ENCODE measurements at places on chromosomes 1 and 21.

DNA sequence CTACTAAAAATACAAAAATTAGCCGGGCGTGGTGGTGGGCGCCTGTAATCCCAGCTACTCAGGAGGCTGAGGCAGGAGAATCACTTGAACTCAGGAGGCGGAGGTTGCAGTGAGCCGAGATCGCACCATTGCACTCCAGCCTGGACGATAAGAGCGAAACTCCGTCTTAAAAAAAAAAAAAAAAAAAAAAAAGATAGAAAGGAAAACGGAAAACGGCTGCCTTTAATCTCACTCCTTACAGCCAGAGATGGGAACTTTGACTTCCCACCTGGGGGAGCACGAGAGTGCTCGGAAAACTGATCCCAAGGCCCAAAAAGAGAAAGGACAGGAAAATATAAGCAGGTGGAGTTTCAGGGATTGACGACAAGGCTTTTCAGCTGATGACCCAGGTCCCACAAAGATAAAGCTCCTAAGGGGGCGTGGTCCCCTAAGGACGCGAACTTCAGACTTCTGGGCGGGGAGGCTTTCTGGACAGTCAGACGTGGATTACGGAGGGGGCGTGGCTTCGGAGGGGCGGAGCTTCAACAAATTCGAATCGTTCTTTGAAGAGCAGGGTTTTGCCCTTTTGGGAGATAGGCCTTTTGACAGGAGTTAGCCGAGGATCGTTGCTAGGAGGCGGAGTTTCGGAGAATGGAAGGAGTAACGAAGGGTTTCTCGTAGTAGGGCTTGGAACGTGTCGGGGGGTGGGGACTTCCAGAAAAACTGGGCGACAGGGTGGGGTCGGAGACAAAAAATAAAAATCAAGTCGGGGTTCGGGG lies 958 bp upstream of the CKS1B start:
- peak; percentile 87 for DNase-seq

- peak; percentile 62 for DNase-seq
Observed at GRCh38 chr1:179809506-179810366, 66.6 kb downstream of the FAM163A start.

GRCh38 chr1:17919525-17920439 lies 164.6 kb downstream of the ACTL8 start:
- DNase-seq, result no peak

DNA sequence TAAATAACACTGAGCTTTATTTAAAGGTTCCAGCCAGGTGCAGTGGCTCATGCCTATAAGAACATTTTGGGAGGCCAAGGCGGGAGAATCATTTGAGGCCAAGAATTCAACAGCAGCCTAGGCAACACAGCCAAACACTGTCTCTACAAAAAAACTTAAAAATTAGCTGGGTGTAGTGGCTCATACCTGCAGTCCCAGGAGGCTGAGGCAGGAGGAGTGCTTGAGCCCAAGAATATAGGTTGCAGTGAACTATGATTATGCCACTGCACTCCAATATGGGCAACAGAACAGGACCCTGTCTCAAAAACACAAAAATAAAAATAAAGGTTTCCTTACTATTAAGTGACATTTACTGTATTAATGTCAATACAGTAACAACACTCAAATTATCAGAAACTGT lies 2.1 kb downstream of the TAF12 start:
- DNase-seq, result no peak

GRCh38 chr1:85148524-85149250 lies 52.1 kb downstream of the SYDE2 start:
- no peak for DNase-seq

DNA sequence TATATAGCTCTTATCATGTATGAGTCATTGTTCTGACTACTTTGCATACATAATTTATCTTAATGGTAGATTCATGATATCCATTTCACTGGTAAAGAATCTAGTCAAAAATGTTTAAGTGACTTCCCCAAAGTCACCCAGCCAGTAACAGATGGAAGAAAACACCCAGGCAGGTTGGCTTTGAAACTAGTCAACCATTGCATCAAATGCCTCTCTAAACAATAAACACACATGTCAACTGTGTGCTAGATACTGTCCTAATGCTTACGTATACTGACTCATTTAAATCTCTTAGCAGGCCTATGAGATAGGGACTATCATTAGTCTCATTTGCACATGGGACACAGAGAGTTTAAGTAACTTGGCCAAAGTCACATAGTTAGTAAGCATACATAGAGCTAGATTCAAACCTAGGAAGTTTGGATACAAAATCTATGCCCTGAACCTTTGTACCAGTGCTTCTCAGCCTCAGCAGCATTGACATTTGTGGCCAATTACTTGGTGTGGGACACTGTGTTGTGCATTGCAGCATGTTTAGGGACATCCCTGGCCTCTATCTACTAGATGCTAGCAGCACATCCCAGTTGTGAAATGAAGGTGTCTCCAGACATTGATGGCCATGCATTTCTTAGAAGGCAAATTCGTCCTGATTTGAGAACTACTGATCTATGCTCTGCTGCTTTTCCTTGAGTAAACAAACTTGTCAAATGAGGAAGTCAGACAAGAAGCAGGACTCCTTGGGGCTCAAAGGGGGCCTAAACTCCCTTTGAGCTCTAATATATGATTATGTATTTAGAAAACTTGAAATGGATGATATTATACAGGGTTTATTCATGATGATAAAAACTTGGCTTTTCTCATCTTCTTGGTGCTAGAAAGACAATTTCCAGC lies 316.3 kb downstream of the KCNH1 start:
- DNase-seq, result no peak

- DNase-seq, result no peak
Observed at GRCh38 chr1:46221749-46222148, 18.6 kb downstream of the LURAP1 start.

- no peak for DNase-seq
Observed at GRCh38 chr1:228285661-228286504, 78.0 kb downstream of the OBSCN start.

DNA sequence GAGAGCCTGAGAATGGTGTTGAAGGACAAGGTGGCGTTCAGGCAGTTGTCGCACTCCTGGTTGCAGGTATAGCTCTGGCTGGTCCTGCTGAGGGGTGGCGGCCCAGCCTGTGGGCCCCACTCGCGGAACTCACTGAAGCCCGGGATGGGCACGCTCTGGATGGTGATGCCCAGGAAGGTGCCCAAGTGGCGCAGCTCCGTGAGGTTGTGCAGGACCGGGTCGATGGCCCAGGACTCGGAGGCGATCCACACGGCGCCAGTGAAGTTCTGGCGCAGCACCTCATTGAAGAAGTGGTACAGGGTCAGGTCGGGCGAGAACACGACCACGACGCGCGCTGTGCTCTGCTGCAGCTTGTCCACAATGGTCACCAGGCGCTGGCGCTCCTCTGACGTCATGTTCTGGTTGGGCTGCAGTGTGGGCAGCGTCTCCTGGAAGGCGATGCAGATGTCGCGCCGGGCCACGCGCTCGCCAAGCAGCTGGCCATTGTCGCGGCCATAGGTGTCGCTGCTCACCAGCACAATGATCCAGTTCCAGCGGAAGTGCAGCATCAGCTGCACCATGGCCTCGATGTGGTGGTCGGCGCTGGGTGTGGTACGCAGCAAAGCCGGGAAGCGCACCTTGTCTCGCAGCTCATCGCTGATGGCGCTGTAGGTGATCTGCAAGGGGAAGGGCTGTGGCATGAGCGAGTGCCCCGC lies 5.0 kb downstream of the TAS1R2 start:
- DNase-seq, result no peak

GRCh38 chr1:91015358-91015780 lies 6.5 kb downstream of the ZNF644 start:
- DNase-seq, result no peak

Data from germinal center (tissue), 1 donor.